DMS153 (cell line): ENCODE measurements at places on chromosomes 2 and 18.

DNA sequence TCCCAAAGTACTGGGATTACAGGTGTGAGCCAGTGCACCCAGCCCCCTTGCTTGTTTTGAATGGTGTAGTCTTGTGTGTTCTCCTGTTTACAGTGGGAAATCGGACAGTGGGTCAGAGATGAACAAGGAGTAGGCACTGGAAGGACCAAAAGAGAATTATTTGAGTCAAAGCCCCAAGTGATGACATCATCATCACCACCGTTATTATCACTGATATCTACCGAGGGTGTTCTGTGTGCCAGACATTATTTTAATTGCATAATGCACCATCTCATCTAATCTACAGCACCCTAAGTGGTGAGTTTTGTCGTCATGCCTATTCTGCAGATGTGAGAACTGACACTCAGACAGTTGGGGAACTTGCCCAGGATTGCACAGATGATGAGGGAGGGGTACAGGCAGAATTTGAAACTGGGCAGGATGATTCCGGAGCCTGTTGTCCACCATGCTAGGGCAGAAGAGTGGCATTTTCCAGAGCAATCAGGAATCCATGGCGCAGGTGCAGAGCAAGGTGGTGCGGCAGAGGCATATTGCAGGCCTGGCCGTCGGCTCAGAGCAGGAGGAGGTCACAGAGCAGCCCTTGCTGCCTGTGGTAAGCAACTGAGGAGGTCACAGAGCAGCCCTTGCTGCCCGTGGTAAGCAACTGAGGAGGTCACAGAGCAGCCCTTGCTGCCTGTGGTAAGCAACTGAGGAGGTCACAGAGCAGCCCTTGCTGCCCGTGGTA lies 137.0 kb upstream of the HDAC4 start:
- no peak for DNase-seq

DNA sequence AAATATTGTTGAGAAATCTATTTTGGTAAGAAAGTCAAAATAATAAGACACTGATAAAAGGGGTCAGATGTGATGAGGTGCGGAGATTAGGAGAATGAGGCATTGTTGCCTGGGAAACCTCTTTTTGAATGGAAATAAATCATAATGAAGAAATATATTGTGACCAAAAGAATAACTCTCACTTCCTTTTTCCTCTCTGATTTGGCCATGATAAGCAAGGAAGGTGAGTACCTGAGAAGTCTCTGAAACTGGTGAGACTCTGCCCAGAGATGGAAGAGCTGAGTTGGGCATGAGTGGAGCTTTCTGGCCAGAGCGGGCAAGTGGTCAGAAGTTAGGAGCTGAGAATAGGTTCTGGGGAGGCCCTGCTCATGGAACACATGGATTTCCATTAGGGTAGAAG lies 11.8 kb downstream of the LAMA3 start:
- no peak for DNase-seq

GRCh38 chr2:10080536-10081304 lies 509 bp upstream of the CYS1 start:
- no peak for DNase-seq

DNA sequence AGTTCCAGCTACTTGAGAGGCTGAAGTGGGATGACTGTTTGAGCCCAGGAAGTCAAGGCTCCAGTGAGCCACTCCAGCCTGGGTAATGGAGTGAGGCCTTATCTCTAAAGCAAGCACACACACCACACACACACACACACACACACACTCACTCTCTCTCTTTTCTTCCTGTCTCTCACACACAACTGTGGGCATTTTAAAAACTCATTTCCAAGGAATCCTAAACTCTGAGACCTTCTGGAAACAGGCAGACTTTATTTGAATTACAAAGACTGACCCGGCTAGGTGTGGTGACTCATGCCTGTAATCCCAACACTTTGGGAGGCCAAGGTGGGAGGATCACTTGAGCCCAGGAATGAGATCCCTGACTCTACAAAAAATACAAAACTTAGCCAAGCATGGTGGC lies 21.3 kb downstream of the WDSUB1 start:
- DNase-seq, result no peak

DNA sequence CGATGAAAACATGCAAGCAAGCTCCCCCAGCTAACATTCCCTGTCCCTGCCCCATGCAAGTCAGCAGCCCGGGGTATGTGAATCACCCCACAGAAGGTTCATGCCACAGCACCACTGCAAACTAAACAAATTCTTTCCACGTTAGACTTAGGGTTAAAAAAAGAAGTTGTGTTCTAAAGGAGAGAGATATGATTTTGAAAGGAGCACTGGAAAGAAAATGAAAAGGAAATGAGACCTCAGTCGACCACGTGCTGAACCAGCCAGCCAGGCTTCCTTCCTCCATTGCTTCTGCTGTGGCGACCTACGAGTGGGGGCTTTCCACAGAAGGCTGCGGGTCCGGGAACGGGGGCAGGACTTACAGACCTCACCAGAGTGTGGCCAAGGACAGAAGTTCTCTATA lies 52.0 kb downstream of the ARL4C start:
- DNase-seq, result no peak

GRCh38 chr2:119873350-119874315 lies 113.9 kb downstream of the PTPN4 start:
- DNase-seq, result no peak

DNA sequence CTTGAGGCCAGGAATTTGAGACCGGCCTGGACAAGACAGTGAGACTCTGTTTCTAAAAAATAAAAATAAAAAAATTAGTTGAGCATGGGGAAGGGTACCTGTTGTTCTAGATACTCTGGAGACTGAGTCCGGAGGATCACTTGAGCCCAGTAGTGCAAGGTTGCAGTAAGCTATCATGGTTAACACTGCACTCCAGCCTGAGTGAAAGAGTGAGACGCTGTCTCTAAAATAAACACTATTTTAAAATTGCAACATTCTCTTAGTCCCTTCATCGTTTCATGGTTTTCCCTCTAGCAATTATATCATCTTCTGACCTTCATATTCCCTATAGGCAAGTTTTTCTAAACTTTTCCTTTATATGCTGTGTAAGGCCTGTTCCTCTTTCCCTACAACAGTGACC lies 248.5 kb downstream of the VAPA start:
- no peak for DNase-seq

- no peak for DNase-seq
Observed at GRCh38 chr18:77754475-77755044, 504.9 kb downstream of the GALR1 start.

GRCh38 chr2:9167718-9168657 lies 38.6 kb upstream of the ASAP2 start:
- peak; percentile 51 for DNase-seq

DNA sequence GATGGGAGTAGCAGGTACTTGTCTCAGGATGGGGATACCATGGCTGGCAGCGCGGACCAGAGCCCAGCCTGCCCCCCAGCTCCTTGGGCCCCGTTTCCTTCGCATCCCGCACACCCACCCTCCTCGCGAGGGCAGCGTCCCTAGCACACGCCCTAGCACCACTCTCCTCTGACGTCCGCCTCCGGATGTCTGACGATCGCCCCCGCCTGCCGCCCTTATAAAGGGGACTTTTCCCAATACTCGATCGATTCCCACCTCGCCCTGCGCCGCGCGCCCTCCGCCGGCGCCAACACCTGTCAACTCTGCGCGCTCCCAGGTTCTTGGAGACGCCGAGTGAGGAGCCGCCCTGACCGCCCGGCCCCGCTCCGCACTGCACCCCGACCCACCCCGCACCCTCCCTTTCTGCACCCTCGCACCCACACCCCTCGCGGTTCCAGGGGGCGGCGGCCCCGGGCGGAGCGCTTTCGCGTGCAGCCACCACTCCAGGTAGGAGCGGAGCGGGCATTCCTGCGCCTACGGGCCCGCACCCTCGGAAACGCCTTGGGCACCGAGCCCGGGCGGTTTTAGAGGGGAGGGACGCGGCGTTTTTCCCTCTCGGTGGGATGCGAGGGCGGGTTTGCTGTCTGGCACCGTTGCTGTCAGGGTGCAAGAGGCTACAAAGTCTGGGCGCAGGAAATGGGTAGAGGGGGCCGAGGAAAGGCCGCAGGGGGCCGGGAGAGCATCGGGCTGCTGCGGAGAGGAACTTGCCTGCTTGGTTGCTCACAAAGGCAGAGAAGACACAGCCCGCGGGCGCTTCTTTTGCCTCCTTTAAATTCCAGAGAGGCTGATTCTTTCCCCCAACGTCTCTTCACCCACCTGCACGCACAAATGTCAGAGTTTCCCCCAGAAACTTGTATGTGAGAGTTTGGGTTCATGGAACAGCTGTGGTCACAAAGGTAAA lies at the start of gene SLC5A7:
Gene SLC5A7, plus strand, starts transcription at position 247 of the 940 bp plus-strand sequence. CDS start 1,632 bp downstream, outside the sequence.
- DNase-seq, result no peak

GRCh38 chr2:7515327-7515726 lies 598.1 kb downstream of the RNF144A start:
- no peak for DNase-seq

GRCh38 chr2:138500592-138501424 lies 762 bp upstream of the SPOPL start:
- DNase-seq, result no peak

- DNase-seq, result no peak
Observed at GRCh38 chr2:186879312-186879711, 30.3 kb upstream of the ZSWIM2 start.

DNA sequence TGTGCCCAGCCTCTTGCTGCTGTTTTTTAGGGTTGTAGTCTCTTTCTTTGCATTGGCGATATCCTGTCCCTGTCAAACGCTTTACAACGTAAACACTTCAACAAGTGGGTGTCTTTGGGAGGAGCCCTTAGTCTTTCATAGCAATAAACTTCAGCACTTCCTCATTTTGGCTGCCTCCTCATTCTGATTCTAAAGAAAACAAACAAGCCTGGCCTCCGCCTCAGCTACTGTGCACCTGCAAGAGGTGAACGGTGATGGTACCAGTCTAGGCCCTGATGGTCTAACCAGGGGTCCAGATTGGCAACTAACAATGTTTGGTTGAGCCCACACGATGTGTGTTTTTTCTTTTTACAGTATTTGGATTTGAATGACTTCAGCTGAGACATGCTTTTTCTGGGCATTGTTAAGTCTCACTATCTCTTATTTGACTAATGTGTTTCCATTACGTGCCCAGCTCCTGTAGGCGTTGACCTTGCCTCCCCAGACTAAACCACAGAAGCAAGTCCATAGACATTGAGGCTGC lies 53.2 kb upstream of the CUL3 start:
- DNase-seq, result peak; percentile 91

GRCh38 chr2:74137651-74138599 lies 9.8 kb downstream of the BOLA3 start:
- DNase-seq, result no peak

DNA sequence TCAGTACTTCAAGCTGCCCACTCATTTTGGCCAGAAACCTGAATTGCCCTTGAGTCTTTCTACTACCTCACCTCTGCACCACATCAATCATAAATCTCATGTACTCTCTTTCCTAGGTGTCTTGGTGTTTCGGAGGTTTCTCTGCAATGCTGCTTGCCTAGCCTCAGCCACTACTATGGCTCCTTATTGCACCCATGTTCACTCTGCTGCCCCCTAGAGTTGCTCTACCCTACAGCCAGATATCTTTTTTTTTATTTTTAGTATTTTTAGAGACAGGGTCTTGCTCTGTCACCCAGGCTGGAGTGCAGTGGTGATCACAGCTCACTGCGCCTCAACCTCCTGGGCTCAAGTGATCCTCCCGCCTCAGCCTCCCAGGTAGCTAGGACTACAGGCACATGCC lies 413.0 kb downstream of the PTPRM start:
- no peak for DNase-seq

DNA sequence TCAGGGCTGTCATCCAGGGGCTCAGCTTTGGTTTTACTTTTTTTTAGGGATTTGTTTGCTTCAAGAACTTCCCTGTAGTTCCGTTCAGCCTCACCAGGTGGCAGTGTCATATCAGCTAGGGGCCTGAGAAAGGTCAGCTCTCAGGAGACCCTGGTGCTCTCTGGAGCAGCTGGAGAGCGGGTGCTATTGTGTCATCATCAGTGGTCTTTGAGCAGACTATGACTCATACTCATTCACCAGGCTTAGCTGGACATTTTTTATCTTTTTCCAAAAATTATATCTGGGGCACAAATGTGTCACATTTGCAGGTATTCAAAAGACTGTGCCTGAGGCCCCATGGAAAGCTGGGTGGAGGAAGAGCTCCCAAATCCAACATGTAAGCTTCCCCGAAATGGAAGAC lies 24.4 kb downstream of the ZNF892 start:
- peak; percentile 6 for DNase-seq

- DNase-seq, result no peak
Observed at GRCh38 chr2:160091381-160091780, 29.0 kb upstream of the PLA2R1 start.

GRCh38 chr2:41496908-41497307 lies 550.9 kb upstream of the PKDCC start:
- no peak for DNase-seq

DNA sequence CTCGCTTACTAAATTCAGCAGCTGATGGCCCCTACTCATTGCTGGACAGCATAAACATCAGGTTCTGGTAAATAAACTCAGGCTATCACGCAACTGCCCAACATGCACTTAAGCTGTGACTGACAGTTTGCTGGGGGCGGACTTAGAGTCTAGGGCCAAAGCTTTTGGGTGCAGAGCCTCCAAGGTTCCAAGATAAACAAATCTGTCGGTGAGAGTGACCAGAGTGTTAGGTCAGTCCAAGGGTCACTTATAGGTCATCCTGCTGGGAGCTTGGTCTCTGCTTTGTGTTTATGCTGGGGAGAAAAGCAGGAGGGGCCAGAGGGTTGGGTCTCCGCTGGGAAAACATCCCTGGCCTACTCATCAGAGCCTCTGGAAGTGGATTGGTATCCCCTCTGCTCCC lies 188.6 kb upstream of the GATA6 start:
- no peak for DNase-seq

DNA sequence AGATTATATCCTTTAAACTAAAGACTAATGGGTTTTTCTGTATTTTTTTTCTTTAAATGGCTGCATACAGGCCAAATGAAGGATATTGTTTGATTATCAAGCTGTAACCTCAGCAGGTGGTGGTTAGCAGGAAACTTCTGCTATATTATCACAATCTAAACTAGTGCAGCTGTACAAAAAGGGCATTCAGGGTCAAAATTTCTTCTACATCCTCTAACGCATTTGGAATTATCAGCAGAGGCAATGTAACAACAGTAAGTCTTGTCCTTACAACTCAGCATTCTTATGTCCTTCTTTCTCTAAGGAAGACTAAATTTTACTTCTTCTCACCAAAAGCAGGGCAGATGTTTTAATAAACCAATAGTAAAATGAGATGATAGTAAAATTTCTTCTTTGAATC lies 135.8 kb upstream of the FN1 start:
- DNase-seq, result no peak

DNA sequence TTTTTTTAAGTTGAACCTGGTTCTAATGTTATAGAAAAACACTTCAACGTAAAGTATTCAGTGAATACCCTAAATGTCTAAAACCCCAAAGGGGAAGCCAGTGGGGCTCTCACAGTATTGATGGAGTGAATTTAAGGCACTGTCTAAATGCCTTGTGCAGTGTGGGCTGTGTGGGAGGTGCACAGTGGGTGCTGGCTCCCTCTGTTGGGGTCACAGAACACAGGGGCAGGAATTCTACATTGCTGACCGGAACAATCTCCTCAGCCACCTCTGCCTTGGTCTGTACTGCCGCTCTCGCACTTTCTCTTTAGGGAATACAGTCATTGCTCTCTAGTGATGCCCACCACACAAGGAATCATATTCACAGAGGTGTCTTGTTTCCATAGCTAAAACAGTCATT lies 45.4 kb downstream of the SPRED2 start:
- DNase-seq, result no peak

GRCh38 chr2:212797484-212798205 lies 259.0 kb upstream of the ERBB4 start:
- DNase-seq, result no peak

GRCh38 chr2:45263147-45263546 lies 253.9 kb upstream of the SIX2 start:
- peak; percentile 28 for DNase-seq

- DNase-seq, result no peak
Observed at GRCh38 chr2:85291425-85292023, 36.3 kb downstream of the TGOLN2 start.

- no peak for DNase-seq
Observed at GRCh38 chr2:237942513-237942899, 24.3 kb upstream of the UBE2F start.
